ENCODE measurements at places on chromosomes 6 and 20. TPM values are rescaled to one million over a fixed set of nuclear protein-coding genes. Genes with fewer than 3 reads are reported as not detected.

Gene UNC5CL
- 0.57 TPM for total RNA-seq

Gene GATA5
- total RNA-seq, result 0.45 TPM

Gene ARMH2
- total RNA-seq, result not detected

Gene PLG
- total RNA-seq, result not detected

Gene TRIM40
- not detected for total RNA-seq

Gene SLC22A16
- not detected for total RNA-seq

Gene SCUBE3
- 0.05 TPM for total RNA-seq

Data from A549 treated with RU486 at 1 μM for 4 hours (cell line).